AG09309 (cell line): ENCODE measurements at places on chromosomes 7 and 10.

DNA sequence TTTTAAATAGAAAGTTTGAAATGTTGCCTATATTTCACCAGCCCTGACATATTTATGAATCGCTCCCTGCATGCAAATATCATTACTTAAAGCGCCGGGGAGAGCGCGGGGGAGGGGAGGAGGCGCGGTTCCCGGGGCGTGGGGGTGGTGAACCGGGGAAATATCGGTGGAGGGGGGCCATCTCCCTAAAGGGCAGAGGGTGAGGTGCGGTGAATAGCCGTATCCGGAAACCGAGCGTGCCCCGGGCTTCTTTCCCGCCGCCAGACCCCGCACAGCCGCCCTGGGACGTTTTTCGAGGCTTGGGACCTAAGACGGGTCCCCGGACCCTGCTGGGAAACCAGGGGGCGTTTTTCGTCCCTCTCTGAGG is 6.9 kb upstream of the ZNF503 start:
- no peak for DNase-seq

DNA sequence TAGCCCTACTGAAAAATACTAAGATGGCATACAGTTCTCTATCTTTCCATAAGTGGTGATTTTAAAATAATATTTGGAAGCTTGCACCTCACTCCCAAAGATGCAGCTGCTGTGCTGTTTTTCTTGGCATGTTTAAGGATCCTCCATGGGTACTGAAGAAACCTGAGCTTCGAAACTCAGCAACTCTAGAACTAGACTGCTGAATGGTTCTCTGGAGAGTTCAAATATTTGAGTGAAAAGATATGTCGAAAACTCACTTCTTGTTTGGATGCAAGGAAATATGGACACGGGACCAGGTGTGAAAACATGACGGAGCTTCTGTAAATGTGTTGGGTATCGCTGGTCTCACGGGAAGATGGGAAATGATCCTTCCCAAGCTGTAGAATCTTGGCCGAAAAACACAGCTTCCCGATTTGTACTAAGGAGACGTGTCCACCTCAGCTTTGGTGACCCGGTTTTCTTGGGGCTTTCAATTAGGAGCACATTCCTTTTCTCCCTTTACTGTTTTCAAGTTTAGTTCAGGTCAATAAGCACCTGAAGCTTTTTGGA is 543.8 kb upstream of the NRP1 start:
- no peak for DNase-seq

DNA sequence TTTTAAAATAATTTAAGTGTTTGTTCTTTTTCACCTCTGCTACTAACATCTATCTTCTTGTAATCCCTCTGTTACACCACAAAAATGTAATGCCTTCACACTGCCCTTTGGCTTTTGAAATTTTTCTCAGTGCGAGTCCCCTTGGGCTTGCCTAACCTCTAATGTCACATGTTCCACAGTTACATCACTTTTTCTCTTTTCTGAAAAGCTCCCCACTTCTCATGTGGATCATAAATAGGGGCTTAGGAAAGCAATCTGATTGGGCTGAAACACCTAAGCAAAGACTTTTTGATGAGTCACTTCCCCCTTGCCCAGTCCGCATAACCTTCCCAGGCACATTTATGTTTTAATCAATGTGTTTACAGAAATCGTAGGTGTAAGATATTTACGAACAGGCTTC is 288.2 kb downstream of the IPMK start:
- no peak for DNase-seq

GRCh38 chr10:112375721-112376395 is 1.9 kb downstream of the ACSL5 start:
- DNase-seq, result no peak

- DNase-seq, result no peak
Observed at GRCh38 chr10:1626835-1627234, 110.5 kb downstream of the ADARB2 start.

DNA sequence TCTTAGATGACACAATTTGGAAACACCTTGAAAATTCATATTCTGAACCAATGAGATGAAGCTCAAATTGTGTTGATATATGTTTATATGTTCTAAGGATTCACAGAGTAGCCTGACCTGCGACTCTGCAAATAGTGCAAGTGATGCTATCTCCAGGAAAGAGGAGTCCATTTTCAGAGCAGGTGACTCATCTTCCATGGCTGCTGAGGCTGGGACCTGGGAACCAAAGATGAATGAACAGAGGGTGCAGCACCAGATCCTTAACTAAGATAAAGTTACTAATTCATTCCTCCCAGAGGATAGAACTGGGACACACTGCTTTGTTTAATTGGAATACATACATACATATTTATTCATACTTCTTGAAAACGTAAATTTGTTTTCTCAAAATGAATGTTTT is 240.6 kb upstream of the SEMA3C start:
- no peak for DNase-seq

- no peak for DNase-seq
Observed at GRCh38 chr7:19111474-19112273, 5.8 kb downstream of the TWIST1 start.

DNA sequence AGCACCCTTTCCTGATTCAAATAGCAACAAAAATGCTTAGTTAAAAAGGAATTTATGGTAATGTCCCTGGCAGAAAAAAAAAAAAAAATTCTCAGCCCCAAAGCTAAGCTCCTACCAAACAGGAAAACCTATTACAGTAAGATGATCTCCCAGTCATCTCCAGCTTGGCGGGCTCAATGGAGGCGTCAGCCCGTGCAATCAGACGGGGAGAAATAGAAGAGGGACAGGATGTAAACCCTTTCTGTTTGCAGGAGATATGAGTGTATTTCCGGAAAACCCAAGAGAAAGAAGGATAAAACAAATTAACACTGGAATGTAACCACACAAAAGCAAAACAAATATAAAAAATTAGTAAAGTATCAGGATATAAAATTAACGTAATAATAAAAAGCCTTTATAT is 242.8 kb downstream of the TCERG1L start:
- DNase-seq, result no peak

DNA sequence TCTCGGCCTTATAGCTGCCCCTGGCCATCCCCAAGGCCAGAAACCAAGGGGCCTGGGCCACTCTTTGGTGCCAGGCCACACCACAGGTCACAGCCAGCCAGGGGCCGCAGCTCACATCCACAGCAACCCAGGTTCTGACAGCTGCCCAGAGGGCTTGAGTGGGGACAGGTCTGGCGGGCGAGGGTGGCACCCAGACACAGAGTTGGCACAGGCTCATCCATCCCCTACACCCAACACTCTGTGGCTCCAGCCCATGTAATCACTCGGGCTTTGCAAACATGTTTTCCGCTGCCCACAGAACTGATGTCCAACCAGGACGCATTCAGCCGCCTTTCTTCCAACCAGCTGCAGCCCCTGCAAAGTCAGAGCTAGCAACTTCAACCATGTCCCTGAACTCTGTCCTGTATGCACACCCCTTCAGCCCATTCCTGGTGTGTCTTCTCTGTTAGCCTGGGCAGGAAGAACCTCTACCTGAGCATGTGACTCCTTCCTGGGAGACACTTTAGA is 57.7 kb upstream of the PPP2R2D start:
- no peak for DNase-seq

GRCh38 chr7:134902058-134902457 is 84.2 kb upstream of the AGBL3 start:
- no peak for DNase-seq

- DNase-seq, result no peak
Observed at GRCh38 chr10:85600026-85600743, 766.4 kb downstream of the GRID1 start.

DNA sequence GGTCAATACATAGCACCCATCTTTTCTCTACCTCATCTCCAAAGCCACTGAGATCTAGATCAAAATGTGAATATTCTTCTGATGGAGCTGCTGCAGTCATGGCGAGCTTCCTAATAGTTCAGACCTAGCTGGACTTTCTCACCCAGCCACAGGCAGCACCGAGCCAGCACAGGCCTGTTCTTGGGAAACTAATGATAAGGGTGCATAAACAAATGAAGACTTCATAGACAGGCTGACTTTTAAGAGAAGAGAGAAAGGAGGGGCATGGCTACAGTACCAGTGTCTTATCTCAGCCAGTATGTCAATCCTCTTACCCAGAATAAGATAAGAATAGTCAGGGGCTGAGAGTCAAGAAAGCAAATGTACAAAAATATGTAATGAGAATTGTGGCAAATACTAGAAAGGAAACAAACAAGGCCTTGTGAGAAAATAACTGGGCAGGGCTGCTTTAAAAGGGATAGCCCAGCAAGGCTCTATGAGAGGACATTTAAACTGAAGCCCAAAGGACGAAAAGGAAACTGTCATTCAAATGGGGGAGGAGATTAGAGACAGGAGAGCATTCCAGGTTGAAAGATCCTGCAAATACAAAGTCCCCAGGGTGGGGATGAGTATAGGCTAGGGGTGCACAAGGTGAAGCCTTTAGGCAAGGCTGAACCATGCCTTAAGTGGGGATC is 21.8 kb upstream of the CDK14 start:
- no peak for DNase-seq

DNA sequence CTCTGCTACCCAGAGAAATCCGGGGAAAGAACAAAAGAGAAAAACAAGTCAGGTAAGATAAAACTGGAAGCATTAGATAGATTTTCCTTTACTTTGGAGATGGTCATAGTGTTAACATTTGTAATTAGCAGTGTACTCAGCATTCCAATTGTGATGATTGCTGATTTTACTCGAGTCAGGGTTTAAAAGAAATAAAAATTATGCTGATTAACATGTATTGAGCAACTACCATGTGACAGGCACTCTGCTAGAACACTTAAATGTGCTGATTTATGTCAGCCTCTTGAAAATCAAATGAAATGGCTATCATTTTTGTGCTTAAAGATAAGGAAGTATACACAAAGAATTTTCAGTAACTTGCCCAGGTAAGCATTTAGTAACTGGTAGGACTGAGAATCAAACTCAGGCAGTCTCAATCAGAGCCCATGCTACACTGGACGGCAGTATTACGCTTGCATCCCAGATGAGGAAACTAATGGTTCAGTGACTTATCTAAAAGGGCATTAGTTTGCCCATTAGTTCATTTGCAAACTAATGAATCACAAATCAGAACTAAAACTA is 735.1 kb upstream of the SORCS1 start:
- DNase-seq, result no peak

GRCh38 chr10:78305311-78305710 is 271.6 kb downstream of the RPS24 start:
- no peak for DNase-seq

DNA sequence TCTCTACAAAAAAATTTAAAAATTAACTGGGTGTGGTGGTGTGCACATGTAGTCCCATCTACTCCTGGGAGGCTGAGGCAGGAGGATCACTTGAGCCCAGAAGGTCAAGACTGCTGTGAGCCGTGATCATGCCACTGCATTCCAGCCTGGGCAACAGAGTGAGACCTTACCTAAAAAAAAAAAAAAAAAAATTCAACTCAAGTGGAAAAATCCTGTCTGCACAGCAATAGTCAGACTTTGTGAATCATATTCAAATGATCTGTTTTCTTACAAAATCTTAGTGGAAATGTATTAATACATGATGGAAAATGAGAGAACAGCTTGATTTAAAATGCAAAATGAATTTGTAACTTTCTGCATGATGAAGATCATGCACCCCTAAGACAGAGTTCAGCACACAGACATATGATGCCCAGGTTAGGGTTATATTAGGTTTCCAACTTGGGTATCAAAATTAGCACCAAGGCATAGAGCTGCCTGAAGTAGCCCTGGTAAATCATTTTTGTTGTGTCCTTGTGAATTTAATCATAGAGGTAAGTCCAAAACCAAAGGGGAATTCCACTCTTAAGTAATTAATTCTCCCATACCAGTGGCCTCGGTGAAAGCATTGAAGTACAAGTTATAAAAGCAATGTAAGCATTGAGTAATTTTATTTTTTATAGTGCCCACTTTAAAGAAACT is 93.8 kb downstream of the ADD3 start:
- no peak for DNase-seq
